Upper lobe of right lung (tissue), 1 donor: ENCODE measurements at places on chromosomes 12 and 14.

GRCh38 chr12:16130343-16130742, 147.1 kb downstream of the SLC15A5 start:
- no peaks in the 10 kb centered on the region for H3K36me3 ChIP-seq
- H3K4me3 ChIP-seq = no peak overlapping the region
- no peak for DNase-seq
- H3K4me1 ChIP-seq = no peaks in the 10 kb centered on the region
- no peaks in the 10 kb centered on the region for H3K27me3 ChIP-seq
- H3K27ac ChIP-seq = no peak overlapping the region

DNA sequence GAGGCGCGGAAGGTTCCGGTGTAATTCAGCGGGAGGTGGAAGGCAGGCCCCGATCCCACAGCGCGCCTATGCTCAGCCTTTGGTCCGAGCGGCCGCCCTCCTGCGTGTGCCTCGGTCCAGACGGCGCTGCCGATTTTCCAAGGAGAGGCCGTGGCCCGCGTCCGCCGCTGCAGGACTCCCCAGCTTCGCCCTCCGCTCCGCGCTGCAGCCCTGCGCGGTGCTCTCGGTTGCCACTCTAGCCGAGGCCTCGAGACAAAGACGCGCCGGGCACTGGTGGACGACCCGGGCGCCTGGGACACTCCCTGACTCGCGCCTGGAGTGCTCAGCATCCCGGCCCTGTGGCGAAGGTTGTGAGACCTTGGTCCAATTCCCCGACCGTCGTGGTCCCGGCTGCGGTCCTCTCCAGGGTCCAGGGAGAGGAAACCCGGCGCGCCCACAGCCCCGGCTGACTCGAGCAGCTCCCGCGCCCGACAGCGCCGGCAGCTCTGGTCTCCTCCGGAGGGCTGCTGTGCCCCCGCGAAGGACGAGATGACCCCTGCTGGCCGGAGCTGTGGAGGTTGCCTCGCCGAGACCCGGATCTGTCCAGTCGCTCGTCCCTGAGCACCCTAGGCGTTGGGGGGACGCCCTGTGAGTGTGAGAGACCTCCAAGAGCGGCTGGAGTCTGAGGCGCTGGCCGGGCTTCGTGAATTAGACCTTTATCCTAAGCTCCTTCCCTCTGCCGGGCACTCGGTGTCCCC, 6.5 kb downstream of the HOXC12 start:
- no peak overlapping the region for H3K27ac ChIP-seq
- peaks cover 100% of the 10 kb centered on the region for H3K27me3 ChIP-seq
- H3K4me3 ChIP-seq = no peak overlapping the region
- H3K36me3 ChIP-seq = no peaks in the 10 kb centered on the region
- DNase-seq = no peak
- H3K4me1 ChIP-seq = no peaks in the 10 kb centered on the region

GRCh38 chr14:61578745-61579144, 116.6 kb upstream of the HIF1A start:
- no peak overlapping the region for H3K4me3 ChIP-seq
- H3K27ac ChIP-seq = no peak overlapping the region
- H3K36me3 ChIP-seq = no peaks in the 10 kb centered on the region
- H3K4me1 ChIP-seq = no peaks in the 10 kb centered on the region
- no peak for DNase-seq
- H3K27me3 ChIP-seq = no peaks in the 10 kb centered on the region

GRCh38 chr14:25122843-25123242, 72.9 kb upstream of the STXBP6 start:
- no peak overlapping the region for H3K4me3 ChIP-seq
- no peak for DNase-seq
- no peaks in the 10 kb centered on the region for H3K36me3 ChIP-seq
- H3K4me1 ChIP-seq = no peaks in the 10 kb centered on the region

- H3K27ac ChIP-seq = no peak overlapping the region
- H3K27me3 ChIP-seq = peaks cover 58% of the 10 kb centered on the region
- peaks cover 15% of the 10 kb centered on the region for H3K4me1 ChIP-seq
- H3K4me3 ChIP-seq = no peak overlapping the region
- DNase-seq = no peak
Measured at GRCh38 chr12:53744130-53744441, 7.7 kb downstream of the CISTR start.

DNA sequence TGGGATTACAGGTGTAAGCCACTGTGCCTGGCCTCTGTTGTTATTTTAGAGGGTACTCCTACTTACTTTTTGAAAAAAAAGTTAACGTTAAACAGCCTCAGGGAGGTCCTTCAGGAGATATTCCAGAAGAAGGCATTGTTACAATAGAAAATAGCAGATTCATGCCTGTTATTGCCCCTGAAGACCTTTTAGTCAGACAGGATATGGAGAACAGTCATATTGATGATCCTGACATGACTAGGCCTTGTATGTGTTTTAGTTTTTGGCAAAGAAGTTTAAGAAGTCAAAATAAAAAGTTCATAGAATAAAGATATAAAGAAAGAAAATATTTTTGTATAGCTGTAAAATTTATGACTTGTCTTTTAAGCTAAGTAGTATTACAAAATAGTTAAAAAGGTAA, 45.3 kb downstream of the WASHC3 start:
- H3K27me3 ChIP-seq = no peaks in the 10 kb centered on the region
- no peak for DNase-seq
- no peak overlapping the region for H3K4me3 ChIP-seq

DNA sequence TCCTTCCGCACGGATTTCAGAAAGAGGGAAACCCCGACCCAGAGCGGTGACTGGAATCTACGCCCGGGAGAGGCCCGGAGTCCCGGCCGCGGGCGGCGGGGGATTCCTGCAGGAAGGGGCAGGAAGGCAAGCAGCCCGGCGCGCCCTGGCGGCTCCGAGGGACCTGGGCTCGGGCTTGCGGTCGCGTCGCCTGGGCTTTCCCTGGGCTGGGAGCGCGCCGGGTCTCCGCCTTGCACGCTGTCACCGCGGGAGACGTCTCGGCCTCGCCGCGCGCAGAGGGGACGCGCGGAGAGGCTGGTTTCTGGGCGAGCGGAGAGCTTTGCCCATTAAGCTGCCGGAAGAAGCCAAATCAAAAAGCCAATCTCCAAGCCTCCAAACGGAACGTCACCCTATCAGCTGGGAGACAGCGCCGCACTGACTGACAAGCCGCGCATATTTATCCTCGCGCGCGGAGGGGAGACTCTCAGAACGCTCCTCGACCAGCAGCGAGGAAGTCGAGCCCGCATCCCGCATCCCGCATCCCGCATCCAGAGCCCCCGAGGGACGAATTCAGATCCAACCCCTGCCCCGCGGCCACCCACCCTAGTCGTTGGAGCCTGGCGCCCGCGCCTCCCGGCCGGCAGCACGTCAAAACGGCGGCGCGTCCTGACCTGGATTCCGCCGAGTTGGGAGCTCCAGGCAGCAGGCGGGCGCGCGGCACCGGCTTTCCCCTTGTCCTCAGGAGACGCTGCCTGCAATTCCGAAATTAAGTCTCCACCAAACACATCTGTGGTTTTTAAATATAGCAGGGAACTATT, at the start of gene SLC8A3:
Gene SLC8A3, minus strand, starts transcription at position 293 of the 797 bp plus-strand sequence. CDS start 20,529 bp downstream, outside the sequence.
- H3K27me3 ChIP-seq = peaks cover 78% of the 10 kb centered on the region
- DNase-seq = peak; percentile 66
- H3K27ac ChIP-seq = no peak within 1 kb of the TSS
- H3K36me3 ChIP-seq = no peaks in the 10 kb centered on the region
- peak within 1 kb of the TSS; percentile 44 for H3K4me3 ChIP-seq
- peaks cover 11% of the 10 kb centered on the region for H3K4me1 ChIP-seq

GRCh38 chr14:21476523-21476924, 235 bp downstream of the RAB2B start:
- peaks cover 26% of the 10 kb centered on the region for H3K36me3 ChIP-seq
- H3K4me1 ChIP-seq = peaks cover 22% of the 10 kb centered on the region
- peak; percentile 95 for DNase-seq
- H3K4me3 ChIP-seq = peak overlapping the region; percentile 95
- peak overlapping the region; percentile 91 for H3K27ac ChIP-seq

DNA sequence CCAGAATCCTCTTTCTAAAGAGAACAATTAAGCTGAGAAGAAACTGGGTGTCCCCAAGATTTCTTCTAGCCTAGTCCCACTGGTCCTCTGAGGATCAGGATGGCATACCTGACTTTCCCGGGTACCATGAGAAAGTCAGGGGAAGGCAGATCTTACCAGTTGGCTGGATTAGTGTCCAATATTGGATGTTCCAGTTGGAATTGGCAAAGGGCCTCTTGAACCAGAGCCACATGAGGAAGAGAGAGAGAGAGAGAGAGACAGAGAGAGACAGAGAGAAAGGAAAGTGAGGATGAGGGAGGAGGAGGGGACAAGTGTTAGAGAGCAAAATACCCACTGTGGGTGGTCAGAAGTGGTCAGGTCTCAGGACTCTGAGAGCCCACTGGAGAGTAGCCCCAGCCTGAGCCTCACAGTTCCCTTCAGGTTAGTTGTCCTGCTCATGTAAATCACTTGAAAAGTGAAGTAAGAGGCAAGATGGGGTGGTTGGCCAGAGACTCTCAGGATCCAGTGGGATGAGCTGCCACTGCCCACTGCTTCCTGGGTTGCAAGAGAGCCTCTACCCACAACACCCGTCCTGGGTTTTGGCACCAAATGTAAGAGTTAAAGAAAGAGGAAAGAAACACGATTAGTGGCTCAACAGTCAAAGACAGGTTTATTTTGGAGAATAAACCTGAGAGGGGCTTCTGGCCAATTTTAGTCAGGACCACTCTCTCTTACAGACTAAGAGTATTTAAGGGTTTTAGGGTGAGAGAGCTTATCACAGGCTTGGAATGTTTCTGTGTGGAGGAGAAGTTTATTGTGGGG, 28.4 kb upstream of the A2M start:
- no peak overlapping the region for H3K4me3 ChIP-seq
- H3K36me3 ChIP-seq = no peaks in the 10 kb centered on the region
- no peaks in the 10 kb centered on the region for H3K4me1 ChIP-seq
- no peak for DNase-seq
- no peak overlapping the region for H3K27ac ChIP-seq

GRCh38 chr14:33039311-33039710, 100.6 kb downstream of the NPAS3 start:
- no peaks in the 10 kb centered on the region for H3K4me1 ChIP-seq
- H3K27me3 ChIP-seq = no peaks in the 10 kb centered on the region
- no peak overlapping the region for H3K4me3 ChIP-seq

- H3K4me3 ChIP-seq = no peak overlapping the region
- H3K36me3 ChIP-seq = no peaks in the 10 kb centered on the region
- H3K4me1 ChIP-seq = no peaks in the 10 kb centered on the region
- no peak for DNase-seq
- H3K27me3 ChIP-seq = no peaks in the 10 kb centered on the region
Measured at GRCh38 chr12:67890726-67891258, 98.5 kb upstream of the IFNG-AS1 start.

DNA sequence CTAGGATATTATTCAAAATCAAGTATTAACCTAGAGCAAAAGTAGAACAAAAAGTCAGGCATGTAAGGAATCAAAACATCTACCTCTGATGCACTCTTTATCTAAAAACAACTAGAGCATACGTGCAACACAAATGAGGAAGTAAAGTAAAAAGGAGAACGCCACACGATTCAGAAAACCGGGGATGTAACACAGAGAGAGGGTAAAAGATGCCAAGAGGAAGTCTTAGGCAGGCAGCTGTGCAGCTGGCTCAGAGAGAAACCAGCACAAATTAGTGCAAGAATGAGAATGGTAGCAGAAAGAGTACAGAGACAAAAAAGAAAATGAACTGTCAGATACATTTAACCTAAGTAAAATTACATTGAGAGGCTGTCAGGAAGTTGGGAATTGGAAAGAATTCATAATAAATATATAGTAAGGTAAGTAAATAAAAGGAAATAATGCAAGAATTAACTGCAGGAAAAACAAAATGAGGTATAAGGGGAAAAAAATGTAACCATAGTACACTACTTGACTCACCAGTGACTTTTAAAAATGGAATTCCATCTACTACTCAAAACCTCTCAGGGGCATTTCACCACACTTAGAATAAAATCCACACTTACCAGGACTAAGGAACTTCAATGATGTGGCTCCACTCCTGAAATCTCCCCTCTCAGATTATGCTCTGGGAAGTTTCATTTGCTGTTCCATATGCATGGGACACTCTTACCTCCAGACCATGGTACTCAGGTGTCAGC, 17.1 kb downstream of the BCAT1 start:
- no peaks in the 10 kb centered on the region for H3K36me3 ChIP-seq
- H3K27ac ChIP-seq = no peak overlapping the region
- H3K4me3 ChIP-seq = no peak overlapping the region
- DNase-seq = no peak

DNA sequence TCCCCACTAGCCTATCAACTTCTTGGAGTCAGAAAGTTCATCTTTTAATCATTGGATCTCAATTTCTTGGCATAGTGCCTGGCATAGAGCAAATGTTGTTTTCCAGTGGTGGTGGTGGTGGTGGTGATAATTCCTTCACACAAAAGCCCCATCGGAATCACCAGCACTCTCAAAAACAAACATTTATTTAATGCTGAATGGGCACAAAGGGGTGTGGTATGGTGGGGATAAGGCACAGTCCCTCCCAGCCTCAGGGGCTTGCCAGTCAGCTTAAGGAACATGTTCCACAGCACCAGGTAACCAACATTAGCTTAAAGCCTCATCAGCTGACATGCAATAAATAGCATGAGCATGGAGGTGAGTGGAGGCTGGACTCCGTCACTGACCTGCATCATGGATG, 56.6 kb downstream of the KCNK10 start:
- no peaks in the 10 kb centered on the region for H3K4me1 ChIP-seq
- H3K36me3 ChIP-seq = no peaks in the 10 kb centered on the region
- H3K27me3 ChIP-seq = no peaks in the 10 kb centered on the region
- no peak overlapping the region for H3K4me3 ChIP-seq

DNA sequence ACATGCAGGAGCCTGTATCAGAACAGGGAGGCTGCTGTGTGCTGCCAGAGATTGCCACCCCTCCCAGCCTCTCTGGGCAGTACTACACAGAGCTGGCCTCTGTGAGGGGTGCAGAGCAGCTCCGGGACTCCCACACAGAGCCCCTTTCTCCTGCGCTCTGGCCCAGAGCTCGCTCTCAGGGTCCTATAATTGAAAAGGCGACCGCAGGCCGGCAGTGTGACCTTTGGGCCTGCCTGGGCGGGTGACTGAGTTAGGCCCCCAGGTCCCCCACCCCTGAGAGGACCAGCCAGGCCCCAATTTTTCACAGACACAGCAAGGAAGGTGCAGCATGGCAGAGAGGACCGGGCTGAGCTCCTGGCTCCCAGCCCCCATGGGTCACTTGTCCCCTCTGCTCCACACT, 136.4 kb downstream of the ZFP36L1 start:
- H3K27ac ChIP-seq = no peak overlapping the region
- DNase-seq = peak; percentile 23
- H3K4me3 ChIP-seq = no peak overlapping the region
- H3K4me1 ChIP-seq = peaks cover 12% of the 10 kb centered on the region

DNA sequence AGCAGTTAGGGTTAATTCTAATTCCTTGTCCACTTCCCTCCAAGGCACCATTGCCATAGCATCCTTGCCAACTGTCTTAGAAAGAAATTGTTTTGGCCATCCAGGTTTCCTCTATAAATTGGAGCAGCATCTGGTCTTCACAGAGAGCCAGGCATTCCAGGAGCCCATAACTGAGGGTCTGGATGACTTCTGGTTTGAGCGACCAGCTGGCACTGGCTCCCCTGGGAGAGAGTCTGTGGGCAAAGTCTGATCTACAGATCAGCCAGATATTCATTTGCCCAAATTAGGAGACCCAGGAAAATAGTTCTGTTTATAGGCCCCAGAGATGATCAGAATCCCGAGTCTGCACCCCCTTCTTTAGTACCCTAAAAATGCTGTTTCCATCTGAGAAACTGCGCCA, 16.0 kb downstream of the VSX2 start:
- no peak overlapping the region for H3K4me3 ChIP-seq
- no peak for DNase-seq
- H3K36me3 ChIP-seq = no peaks in the 10 kb centered on the region
- no peaks in the 10 kb centered on the region for H3K27me3 ChIP-seq
- H3K27ac ChIP-seq = no peak overlapping the region

GRCh38 chr14:79598339-79598738, 613.0 kb downstream of the DIO2 start:
- DNase-seq = no peak
- no peaks in the 10 kb centered on the region for H3K27me3 ChIP-seq
- H3K4me3 ChIP-seq = no peak overlapping the region
- H3K27ac ChIP-seq = no peak overlapping the region
- no peaks in the 10 kb centered on the region for H3K4me1 ChIP-seq
